ENCODE measurements at places on chromosomes 7 and 10.
A peak's percentile ranks its signal among the peaks of the same experiment; 100 is the strongest.

DNA sequence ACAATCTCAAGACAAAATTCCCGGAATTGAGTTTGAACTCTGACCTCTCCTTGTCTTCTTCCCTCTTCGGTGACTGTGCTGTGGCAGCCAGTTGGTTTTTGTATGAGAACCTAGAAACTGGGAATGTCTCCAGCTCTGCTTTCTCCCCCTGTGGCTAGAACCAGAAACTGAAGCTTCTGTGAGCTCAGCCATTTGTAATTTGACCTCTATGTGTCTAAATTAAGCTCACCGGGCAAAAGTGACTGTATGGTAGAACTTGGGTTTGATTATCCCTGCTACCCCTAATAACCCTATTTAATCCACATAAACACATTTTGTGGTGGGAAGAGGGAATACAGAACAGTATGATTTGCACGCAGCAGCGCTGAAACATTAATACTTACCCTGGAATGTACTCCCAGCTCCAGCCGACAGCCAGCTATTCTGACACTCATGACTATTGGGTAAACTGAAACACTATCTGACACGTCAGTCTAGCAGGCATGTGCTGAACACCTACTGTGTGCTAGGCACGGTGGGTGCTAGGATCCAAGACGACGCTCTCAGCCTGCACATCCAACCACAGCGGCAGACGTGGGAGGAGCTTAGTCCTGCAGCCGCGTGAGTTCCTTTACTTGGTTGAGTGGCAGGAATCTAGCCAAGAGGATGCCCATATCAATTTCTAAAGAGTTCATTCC is 324.8 kb downstream of the SFMBT2 start:
- no peak for DNase-seq

GRCh38 chr10:122042836-122043235 is 53.9 kb downstream of the TACC2 start:
- DNase-seq = no peak

DNA sequence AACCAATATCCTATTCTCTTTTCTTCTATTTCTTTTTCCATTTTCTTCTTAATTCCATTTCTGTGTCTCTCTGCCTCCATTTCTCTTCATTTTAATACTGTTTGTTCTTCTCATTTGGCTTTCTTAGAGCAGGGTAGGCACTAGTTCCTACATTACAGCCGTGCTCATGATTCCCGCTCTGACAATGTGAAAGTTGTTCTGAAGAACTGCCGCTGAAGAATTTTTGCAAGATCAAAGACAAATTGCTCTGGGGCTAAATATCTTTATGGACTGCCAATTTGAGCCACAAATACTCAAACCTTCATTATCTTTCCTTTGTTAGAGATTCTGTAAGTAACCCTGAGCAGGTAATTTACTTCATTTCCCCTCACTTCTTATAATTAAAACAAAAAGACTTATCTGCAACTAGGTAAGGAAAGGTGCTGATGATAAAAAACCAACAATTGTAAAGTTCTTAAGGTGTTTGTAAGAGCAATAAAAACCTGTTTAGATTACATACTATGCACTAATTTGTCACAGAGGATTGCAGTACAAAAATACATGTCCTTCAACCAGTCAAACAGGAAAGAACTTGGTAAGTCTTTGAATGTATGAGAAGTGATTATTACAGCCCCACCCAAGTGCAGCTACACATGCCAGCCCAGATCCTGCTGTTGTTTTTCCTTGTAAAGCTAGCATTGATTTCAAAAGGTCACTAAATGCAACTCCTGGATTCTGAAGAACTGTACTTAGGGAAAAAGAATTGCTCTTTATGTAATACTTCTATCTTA is 127.5 kb downstream of the COL28A1 start:
- DNase-seq = no peak

GRCh38 chr10:31617757-31618156 is 298.7 kb downstream of the ZEB1 start:
- no peak for DNase-seq

DNA sequence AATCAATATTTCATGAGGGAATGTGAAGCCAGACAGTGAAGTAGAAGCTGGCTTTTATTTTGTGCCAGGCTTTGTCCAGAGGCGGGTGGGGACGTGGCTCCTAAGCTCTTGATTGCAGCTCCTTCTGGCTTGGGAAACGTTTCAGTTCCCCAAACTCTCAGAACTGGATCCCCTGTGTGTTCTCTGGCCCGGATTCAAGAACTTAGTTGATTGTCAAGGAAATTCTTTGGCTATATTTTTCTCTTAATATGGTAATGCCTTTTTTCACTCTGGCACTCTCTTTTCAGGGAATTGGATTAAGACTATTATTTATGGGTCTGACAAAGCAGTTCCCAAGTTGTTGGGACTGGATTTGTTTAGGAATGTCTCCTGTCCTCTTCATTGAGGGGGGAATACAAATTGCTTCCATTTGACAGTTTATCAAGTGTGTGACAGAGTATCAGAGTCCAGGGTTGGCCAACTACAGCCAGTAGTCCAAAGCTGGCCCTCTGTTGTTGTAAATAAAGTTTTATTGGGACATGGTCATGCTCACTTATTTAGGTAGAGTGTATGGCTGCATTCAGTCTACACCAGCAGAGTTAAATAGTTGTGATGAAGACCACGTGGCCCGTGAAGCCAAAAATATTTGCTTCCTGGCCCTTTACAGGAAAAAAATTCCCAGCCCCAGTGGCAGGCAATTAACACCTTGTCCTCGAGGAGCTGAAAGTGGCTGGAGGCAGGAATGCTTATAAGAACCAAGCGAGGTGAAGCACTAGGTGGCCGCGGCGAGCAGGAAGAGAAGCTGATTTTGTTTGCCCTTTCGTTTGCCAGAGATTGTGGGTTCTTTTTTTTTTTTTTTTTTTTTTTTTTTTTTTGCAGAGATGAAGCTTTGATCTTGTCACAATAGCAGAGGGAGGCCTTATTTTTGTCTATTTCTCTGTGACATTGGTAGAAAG is 34.3 kb downstream of the HTRA1 start:
- DNase-seq = no peak

- no peak for DNase-seq
Measured at GRCh38 chr7:22110881-22111280, 165.2 kb upstream of the CDCA7L start.

GRCh38 chr7:138974103-138974502 is 7.1 kb downstream of the KIAA1549 start:
- no peak for DNase-seq

DNA sequence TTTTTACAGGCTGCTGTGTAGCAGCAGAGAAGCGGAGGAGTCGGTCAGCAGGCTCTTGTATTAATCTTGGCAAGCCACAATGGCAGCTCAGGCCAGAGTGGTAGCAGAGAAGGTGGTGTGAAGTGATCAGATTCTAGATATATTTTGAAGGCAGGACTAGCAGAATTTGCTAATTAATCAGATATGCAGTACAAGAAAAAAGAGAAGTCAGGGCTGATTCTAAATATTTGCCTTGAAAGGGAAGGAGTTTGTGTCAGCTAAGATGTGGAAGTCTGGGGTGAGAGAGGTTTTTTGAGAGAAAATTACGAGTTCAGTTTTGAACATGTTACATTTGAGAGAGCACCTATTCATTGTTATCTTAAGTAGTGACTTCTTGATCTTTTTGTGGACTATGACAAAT is 176.3 kb downstream of the WNT2 start:
- no peak for DNase-seq

DNA sequence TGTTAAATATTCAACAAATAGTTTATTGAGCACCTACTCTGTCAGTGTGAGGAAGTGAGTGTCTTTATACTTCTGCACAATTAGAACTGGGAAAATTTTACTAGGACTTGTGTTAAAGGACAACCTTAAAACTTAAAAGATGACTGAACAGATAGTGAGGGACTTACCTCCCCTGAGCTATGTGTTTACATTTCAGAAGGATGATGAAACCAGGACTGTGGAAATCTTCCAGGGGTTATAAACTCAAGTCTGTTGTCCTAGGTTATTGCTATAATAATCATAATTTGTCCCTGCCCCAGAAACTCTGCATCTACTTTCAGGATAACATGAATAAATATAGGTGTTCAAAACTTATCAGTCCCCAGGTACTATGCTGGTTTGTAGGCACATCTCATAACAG is 261.0 kb upstream of the MKLN1 start:
- DNase-seq = no peak

GRCh38 chr7:116543664-116544063 is 18.8 kb downstream of the CAV1 start:
- DNase-seq = no peak

DNA sequence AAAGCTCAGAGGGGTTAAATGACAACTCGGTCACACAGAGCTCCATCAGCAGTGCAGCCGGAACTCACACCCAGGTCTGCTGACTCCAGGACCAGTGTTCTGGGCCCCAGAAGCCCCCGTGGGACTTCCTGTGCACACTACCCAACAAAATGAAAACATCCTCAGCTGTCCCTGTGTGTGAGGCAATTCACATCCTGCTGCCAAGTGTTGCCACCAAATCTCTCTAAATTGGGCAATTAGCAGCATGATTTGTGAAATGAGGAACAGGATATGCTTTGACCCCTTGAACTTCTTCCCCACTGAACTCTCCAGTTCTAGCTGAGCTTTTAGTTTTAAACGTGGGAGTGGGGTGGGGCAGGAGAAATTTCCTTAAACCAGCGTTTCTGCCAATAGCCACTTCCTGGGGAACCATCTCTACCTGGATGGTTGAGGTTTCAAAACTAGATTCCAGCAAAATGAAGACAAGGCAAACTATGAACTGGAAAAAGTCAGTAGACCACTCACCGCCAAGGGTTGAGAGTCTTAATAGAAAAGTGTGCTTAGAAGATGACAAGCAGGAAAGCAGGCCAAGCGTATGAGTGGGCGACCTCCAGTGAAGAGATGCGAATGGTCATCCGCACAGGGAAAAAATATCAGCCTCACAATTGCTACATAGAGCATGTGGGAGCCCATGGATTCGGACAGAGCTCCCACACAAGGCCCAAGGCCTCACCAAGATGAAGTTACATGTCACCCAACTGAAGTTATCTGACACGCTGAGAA is 51.9 kb upstream of the CHST15 start:
- no peak for DNase-seq

GRCh38 chr7:105876964-105877601 is 684 bp upstream of the ATXN7L1 start:
- no peak for DNase-seq

DNA sequence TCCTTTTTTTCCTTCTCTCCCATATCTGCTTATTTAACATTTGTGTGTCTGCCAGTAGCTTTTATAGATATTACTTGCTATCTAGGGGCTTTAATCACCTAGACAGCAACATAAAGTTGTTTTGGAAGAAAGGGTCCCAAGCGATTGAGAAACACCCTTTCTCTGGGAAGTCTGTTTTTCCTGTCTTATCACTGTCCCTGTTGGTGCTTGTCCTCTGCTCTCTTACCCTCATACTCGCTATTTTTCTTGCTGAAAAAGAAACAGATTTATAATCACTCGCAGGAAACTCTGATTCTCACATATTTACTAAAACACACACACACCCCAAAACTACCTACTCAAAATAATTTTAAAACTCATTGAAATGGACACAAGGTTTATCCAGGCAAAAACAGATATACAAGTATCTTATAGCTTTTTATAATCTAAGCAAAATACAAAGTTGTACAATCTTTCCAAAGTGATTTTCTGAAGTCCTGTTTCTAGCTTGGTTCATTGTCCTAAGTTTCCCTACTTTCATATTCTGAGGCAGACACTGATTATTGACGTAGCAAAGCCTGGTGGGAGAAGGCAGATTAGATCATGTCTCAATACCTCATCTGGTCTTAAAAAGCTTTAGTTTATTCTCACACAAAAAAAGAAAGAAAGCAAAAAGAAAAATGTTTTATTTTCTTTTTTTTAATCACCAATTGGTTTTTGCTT is 157.3 kb downstream of the CACNA2D1 start:
- DNase-seq = no peak

DNA sequence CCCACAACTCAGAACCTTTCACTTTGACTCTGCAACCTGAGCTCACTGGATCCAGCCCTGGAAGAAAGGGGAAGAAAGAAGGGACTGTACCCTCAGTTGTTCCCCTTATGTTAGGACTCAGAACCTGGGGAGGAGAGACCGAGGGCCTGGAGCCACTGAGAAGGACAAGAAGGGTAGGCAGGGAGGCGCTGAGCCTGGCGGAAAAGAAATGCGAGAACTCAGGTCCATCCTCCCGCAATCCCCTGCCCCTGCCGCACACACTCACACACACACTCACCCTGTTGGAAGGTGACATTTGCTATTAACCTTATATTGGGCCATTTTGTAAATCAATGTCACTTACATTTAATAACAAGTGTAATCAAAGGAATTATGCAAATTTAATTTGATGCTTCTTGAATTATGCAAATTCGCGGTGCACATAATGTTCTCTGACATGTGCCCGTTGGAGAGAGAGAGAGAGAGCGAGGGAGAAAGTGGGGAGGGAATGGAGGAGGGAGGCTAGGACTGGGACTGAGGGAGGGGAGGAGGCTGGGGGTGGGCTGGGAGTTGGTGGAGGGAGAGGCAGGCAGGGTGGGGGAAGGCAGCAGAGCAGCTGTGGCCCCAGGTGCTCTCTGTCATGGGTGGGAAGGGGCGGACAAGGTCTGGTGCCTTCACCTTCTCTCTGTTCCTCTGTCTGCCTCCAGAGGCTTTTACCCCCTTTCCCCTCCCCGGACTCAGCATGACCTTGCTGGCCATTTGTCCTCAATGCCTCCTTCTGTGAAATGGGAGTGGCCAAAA is 99.6 kb upstream of the PAX2 start:
- DNase-seq = no peak

GRCh38 chr10:48599830-48600134 is 5.1 kb downstream of the ARHGAP22 start:
- DNase-seq = peak; percentile 88

DNA sequence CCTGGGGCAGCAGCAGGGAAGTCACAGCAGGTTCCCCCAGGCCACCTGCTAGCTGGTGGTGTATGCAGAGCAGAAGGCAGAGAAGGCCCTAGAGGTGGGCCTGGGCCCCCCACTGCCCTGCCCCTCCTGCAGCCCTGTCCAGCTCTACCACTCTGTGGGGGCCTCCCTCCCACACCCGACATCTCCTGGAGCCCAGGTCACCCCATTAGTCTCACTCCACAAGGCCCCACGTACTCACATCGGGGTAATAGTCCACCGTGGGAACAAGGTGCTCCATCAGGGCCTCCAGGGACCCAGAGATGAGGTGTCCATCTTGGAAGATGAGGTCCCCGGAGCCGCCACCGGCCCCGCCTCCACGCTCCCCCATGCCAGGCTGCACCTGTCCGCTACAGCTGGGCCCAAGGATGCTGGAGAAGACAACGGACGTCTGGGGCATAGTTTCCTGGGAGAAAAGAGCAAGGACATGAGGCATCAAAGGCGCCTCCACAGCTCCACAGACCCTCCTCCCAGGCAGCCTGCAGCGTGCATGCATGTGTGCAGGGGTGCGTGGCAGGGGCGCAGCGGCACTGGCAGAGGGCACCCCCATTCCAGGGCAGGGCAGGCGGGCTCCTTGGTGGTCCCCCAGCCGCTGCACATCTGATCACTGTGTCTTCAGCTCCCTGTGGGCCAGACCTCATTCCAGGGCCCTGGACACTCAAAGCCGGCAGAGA is 61.0 kb downstream of the RASGEF1A start:
- DNase-seq = no peak

- DNase-seq = peak; percentile 52
Measured at GRCh38 chr7:5997210-5997808, 11.5 kb downstream of the PMS2 start.

GRCh38 chr7:109259151-109259550 is 689.5 kb downstream of the DNAJB9 start:
- DNase-seq = no peak

Data from cerebellum (tissue), 4 donors.